ENCODE measurements at places on chromosomes 11 and 22.
A peak's percentile ranks its signal among the peaks of the same experiment; 100 is the strongest.

GRCh38 chr22:35835998-35836691 lies 118.5 kb downstream of the APOL5 start:
- DNase-seq, result peak; percentile 72

DNA sequence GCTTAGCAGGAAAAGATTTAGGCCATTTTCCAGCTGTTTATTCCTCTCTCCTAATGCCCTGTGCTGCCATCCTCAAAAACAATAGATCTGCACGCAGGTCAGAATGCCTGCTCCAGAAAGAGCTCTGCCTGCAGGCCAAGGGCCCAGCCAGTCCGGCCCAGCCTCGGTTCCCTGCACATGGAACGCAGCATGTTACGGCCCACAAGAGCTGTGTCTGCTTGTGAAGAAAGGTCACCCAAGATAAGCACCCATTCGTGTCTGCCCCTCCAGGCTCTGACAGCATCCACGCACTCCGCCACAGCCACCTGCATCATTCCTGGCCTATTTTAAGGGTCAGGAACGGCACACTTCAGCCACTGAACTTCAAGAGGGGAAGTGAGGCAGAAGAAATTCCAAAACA lies 152.2 kb downstream of the SPATA19 start:
- DNase-seq, result no peak

- no peak for DNase-seq
Observed at GRCh38 chr11:70007796-70008195, 70.3 kb upstream of the ANO1 start.

- no peak for DNase-seq
Observed at GRCh38 chr11:115931548-115932083, 427.4 kb upstream of the CADM1 start.

DNA sequence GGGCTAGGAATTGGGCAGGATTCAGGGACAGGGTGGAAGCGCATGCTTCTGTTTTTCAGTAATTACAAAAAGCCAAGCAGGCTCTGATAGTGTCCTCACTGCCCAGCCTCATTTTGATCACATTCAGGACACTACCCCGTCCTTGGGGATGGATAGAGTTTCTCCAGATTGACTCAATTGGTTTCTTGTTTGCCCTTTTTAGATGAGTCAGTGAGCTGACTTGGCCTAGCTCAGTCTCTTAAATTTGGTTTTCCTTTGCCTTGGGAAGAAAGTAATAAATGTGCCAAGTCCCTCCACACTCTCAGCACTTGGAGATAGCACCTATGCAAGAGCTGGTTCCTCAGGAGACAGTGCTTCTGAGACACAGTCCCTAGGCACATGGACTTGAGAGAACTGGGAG lies 25.5 kb downstream of the DKK3 start:
- DNase-seq, result no peak

DNA sequence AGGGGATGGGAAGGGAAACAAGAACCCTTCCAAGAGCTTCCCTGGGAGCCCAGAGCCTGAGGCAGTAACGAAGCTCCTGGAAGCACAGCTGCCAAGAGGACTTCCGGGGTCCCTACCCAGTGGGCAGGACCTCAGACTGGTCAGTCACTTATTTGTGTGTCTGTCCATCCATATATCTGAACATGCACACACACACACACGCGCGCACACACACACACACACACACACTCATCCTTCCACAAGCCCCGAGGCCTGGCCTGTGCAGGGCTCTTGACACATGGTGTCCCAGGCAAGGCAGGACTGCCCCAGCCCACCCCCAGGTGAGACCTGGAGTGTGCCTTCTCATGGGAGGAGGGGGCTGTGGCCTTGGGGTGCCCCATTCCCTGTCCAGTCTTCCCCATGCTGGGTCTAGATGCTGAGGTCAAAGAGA lies 44.9 kb downstream of the IGLL5 start:
- no peak for DNase-seq

DNA sequence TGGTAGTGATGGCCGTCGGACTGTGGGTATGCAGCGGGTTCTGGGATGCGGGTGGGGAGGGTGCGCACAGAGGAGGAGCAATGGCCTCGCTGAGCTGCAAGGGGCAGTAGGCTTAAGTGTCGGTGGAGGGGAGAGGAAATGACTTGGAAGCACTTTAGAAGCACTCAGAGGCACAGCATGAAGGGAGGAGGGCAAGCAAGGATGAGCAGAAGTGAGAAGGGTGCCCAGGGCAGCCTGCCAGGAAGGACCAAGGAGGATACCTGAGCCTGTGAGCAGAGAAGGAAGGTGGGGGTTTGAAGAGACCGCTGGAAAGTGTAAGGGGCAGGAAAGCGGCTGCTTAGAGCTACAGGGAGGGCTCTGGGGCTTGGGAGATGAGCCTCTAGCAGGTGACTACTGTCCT lies 330 bp downstream of the SLC5A1 start:
- no peak for DNase-seq

GRCh38 chr11:35892166-35892565 lies 51.7 kb upstream of the LDLRAD3 start:
- DNase-seq, result no peak

DNA sequence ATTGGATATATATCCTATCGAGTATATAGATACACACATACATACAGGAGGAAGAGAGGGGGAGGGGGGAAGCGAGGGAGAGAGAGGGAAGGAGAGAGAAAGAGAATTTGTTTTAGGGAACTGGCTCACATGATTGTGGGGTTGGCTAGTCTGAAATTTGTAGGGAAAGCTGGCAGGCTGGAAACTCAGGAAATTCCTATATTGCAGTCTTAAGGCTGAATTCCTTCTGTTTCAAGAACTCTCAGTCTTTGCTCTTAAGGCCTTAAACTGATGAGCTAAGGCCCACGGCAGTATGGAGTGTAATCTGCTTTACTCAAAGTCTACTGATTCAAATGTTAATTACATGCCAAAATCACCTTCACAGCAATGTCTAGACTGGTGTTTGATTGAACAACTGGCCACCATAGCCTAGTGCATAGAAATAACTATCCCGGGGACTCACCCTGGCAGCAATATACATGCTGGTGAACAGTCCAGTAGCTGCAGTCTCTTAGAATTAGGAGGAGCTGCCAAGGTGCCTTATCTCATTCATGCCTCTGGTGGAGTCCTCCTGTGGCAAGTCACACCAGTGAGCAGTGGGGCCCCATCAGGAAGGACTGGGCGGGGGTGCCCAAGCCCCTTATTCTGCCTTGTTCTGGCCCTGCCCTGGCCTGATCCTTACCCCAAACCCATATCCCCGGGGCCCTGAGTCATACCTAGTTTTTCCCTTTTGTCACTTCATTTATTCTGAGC lies 59.7 kb upstream of the AMPD3 start:
- DNase-seq, result no peak

DNA sequence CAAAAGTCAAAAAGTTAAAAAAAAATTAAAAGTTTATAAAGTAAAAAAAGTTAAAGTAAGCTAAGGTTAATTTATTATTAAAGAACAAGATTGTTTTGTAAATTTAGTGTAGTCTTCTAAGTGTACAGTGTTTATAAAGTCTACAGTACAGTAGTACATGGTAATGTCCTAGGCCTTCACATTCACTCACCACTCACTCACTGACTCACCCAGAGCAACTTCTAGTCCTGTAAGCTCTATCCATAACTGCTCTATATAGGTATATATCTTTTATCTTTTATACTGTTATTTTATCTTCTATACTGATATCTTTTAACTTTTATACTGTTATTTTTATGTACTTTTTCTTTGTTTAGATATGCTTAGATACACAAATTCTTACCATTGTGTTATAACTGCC lies 11.2 kb downstream of the C2CD3 start:
- DNase-seq, result no peak

DNA sequence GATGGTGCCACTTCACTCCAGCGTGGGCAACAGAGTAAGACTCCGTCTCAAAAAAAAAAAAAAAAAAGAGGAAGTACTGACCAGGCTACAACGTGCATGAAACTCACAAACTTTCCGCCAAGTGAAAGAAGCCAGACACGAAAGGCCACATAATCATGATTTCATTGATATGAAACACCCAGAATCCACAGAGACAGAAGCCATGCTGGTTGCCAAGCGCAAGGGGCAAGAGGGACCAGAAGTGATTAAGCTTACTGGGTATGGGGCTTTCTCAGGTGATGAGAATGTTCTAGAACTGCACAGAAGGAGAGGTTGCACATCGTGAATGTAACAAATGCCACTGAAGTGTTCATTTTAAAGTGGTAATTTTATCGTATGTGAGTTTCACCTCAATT lies 60.9 kb downstream of the CELSR1 start:
- DNase-seq, result no peak

DNA sequence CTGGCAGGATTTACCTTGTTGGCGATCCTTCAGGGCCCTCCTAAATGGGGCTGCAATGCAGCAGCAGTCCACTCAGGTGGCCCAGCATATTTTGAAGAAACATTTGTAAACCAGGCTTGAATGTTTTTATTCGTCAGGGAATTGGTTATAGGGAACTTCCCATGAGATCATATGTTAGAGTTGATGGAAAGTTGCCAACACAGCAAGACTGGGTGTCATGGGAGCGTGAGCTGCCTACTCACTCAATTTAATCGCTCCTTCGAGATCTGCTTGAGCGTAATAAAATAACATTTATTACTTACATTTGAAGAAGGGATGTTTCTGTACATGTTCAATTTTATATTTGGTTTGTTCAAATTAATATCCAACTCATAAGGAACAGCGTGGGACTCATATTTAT lies 19.4 kb downstream of the OR2AT4 start:
- DNase-seq, result no peak

DNA sequence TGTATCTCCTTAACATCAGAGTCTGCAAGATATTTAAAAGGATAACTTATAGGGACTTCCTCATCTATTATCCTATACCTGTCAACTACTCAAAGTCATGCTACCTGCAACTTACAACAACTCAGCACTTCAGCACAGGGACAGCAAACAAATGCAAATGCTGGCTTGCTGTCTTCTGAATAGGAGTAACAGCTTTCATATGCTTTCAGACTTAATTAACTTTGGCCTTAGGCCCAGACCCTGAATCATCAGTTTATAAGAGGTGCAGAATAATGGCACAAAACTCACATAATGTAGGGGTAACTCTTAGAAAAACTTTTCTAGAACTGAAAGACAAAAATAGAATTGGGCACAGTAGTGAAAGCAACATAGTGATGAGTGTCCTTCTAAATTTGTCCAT lies 953.4 kb downstream of the DLG2 start:
- no peak for DNase-seq

- DNase-seq, result no peak
Observed at GRCh38 chr11:104526006-104526405, 362.1 kb upstream of the PDGFD start.

DNA sequence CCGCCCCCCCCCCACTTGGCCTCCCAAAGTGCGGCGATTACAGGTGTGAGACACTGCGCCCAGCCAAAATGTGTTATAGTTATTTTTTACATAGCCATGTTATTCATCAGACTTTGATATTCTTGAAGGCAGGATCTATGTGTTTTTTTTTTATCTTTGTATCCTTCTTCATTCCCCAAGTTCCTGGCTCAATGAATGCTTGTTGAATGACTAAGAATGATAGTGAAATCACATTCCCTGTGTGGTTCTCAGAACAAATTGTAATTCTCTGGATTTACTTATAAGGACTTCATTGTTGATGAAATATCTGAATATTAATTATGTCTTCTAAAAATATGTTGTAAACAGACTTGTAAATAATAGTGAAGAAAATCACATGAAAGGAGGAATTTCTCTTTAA lies 33.5 kb downstream of the MMP7 start:
- DNase-seq, result no peak

GRCh38 chr11:68743539-68743938 lies 7.8 kb downstream of the TESMIN start:
- DNase-seq, result no peak

DNA sequence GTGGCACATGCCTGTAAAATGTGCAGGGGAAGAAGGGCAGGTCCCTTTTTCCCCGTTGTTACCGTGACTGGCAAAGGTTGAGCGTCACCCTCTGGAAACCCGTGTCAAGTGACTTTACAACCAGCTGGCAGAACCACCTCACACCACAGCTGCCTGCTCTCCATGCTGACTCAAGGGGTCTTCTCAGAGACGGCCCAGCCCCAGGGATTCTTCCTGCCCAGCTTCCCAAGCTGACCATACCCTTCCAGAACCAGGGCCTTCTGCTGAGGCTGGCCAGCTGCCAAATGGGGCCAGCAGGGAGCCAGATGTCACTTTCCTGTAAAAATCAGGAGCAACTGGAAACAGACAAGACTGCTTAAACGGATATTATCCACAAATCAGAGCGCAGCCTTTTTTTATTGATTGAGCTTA lies 6.3 kb downstream of the PC start:
- DNase-seq, result no peak

DNA sequence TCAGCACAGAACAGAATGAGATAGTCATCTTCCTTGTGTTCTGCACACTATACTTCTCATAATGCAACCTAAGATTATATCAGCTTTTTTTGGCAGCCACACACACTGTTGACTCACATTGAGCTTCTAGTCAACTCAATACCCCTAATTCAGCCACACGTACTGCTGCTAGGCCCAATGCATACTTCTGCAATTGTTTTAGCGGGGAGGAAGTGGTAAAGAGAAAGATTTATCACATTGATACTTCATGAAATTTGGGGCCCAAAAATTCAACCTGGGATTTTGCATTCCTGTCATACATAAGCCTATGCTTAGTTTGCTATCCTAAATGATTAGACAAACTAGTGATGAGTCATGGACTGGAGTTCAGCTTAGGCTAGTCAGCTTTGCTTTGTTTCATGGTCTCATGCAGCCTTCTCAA lies 8.6 kb upstream of the UPB1 start:
- DNase-seq, result peak; percentile 61

- no peak for DNase-seq
Observed at GRCh38 chr22:49994361-49995040, 18.1 kb downstream of the IL17REL start.

DNA sequence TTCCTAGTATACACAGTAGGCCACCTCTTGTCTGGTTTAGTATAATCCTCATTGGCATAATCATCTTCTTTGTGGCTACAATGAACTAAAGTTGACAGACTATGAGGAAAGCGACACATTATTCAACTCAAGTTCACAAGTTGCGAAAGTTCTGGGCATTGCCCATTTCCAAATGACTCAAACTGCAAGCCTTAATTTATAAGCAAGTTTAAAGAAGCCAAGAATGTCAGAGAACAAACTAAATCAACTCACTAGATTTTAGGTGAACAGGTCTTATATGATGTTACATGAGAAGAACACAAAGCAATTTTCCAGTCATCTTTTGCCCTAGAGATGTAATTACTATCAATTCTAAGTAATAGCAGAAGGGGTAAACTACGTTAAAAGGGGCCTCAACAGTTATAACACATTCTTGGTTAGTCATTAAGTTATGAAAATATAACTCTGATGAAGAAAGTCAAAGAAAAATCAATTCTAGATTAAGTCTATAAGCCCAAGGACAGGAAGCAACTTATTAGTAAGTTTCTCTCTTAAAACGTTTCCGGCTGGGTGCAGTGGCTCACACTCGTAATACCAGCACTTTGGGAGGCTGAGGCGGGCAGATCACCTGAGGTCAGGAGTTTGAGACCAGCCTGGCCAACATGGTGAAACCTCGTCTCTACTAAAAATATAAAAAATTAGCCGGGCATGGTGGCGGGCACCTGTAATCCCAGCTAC lies 21.5 kb downstream of the PICALM start:
- DNase-seq, result no peak

DNA sequence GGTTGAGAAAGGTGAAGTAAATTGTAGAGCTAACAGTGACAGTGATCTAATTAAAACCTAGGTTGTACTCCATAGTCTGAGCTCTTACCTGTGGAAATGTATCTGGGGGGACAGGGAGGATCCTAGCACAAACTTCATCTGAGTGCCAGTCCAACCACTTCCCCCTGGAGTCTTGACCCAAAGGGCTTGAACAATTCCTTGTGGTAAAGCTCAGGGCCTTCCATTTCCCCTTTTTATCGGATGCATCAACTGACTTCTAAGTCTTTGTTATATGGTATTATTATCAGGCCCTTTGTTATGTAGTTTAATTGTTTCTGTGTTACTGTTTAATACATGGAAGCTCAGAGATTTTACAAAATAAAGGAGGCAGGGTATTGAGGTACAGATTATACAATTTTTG lies 140.2 kb upstream of the SESN3 start:
- no peak for DNase-seq

Measured in amniotic stem cell (primary cell).